ENCODE measurements at places on chromosomes 4 and X. TPM values are rescaled to one million over a fixed set of nuclear protein-coding genes. Genes with fewer than 3 reads are reported as not detected.

Gene ADH4
- polyA plus RNA-seq = not detected

- DNase-seq = no peak
Measured at GRCh38 chr4:123346330-123346940, 50.2 kb upstream of the SPRY1 start.

- no peak for DNase-seq
Measured at GRCh38 chrX:84240848-84241565, 53.0 kb upstream of the RPS6KA6 start.

Gene TMPRSS11B
- not detected for polyA plus RNA-seq

GRCh38 chrX:153688911-153689590 lies 1.3 kb downstream of the SLC6A8 start:
- no peak for DNase-seq

DNA sequence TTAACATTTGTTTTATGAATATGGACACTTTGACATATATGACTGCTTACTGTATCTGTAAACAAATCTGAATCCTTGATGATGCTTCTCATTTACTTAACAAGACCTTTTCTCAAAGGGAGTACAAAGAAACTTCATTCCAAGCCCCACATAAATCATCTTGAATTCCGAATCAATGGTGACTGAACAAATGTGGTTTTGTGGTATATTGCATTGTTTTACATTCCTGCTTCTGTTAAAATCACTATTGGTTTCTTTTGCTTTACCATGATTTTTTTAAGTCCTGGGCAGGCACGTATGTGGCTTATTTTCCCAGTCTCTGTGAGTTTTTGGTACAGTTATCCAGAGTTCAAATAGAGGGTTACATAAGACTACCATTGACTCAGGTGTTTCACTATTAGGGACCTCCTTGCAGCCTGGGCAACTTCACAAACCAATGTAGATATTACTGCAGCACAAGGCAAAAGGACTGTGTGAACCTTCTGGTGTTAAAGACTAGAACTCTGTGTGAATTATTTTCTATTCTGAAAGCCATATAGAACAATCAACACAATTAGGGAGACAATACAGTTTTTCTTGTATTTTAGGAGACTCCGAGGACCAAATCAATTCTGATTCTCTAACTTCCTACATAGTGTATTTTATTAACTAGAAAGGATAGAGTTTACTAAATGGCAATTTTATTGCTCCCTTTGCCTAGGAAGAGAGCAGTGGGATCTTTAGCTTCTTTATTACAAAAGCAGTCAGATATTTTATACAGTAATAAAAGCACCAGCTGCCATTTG lies 196.4 kb downstream of the GALNTL6 start:
- no peak for DNase-seq
